CD4-positive, alpha-beta T cell treated with Interleukin-6 for 4 hours (primary cell): ENCODE measurements at places on chromosomes 2 and 18.

DNA sequence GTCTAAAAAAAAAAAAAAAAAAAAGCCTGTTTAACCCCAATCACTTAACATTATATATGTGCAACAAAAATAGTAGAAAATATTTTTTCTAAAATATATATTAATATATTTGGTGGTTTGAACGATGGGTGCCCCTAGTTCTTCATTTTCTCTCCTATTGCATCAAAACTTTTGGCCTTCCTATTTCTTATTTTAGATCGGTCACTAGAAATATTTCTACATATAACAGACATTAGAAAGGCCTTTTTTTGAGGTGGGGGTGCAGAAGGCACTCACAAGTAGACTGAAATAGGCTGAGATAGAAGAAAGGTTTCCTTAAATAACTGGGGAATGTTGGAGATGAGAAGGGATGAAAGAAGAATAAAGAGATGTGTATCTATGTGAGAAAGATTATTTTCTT, 49.3 kb upstream of the AP1S3 start:
- DNase-seq, result no peak

- DNase-seq, result no peak
Observed at GRCh38 chr2:38128653-38129052, 52.7 kb upstream of the CYP1B1 start.

DNA sequence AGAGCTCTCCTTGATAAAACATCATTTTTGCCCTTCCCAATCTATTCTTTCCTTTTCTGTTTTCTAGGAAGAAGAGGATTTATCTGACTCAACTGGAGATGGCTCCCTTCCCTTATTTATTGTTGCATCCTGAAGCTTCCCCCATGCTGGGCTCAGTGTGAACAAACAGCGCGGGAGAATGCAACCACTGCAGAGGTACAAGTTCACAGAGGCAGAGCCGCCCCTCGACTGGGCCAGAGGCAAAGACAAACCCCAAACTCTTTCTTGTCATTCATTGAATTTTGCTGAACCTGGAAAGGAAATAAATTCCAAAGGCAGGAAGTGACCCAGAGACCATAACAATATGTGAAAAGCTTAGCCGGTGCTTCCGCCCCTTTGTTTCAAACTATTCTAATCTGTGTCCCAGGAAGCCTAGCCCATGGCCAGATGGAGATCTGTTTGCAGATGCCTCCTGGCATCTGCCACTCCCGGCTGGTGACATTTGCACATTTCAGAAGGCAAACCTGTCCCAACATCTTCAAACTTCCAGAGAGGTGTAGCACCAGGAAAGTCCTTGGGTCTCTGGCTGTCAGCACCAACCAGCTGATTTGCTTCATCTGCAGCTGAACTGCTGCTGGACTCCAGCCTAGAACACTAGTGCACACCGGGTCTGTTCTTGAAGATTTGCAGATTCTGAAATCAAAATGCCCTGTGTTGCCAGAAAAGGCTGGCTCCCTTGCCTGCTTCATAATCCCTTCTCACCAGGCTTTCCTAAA, 79.4 kb upstream of the MAP4K3 start:
- no peak for DNase-seq

GRCh38 chr2:159616286-159616701, at the start of gene BAZ2B:
Gene BAZ2B (minus strand): TSS chr2:159616548. CDS start chr2:159478719, 137,829 bp downstream.
- DNase-seq, result no peak

- DNase-seq, result no peak
Observed at GRCh38 chr2:75497256-75497655, 63.5 kb downstream of the EVA1A start.
